ENCODE measurements at places on chromosomes 2 and 18.

DNA sequence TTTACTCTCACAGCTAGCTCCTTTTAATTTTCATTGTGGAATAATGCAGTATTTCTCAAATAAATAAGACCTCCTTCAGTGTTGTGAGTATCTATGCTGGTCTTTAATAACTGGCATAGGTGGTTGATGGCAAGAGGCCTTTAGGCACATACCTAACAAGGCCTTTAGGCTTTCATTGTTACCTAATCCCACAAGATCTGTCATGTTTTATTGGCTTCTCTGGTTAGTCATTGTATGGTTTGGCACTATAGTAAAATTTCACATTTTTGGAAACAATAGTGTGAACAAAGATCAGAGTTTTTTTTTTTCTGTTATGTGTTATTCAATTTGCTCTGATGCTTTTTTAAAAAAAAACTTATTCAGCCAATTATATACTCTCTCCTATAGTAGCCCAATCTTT, 89.8 kb upstream of the NEUROD1 start:
- DNase-seq: no peak

- DNase-seq: no peak
These were observed 42.1 kb downstream of the RAPH1 start for GRCh38 chr2:203492965-203493364.

DNA sequence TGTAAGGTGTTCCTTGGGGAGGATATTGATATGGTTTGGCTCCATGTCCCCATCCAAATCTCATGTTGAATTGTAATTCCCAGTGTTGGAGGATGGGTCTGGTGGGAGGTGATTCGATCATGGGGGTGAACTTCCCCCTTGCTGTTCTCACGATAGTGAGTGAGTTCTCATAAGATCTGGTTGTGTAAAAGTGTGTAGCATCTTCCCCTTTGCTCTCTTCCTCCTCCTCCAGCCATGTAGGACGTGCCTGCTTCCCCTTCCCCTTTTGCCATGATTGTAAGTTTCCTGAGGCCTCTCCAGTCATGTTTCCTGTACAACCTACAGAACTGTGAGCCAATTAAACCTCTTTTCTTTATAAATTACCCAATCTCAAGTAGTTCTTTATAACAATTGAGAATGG, 458.7 kb downstream of the LPIN1 start:
- no peak for DNase-seq

DNA sequence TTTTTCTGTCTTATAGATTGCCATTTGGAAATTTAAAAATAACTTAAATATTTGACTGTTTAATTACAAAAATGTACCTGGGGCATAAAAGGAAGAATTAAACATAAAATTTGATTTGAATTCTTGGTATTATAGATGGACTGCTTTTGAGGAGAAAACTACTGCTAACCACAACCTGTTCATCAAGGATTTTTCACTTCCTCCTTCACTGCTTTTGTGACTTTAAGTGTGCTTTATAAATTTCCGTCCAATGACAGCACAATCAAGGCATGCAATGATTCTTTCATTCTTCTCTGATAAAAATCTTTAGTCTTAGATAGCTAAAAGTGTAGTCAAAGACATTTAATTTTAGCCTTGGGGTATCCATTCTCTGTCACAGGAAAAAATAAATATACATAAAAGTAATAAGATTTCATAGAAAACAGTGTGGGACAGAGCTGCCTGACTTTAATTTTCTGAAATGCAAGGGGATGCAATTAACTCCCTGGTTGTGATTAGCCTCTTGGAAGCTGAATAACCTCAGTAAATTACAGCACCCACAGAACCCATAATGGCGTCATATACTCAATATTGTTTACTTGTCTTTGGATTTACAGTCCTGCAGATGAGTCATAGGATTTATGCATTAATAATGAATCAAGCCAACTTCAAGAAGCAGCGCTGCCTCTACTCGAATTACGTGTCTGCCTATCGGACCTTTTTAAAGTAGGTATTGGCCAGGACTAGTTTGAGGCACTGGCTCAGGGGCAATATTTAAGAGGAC, 587.9 kb downstream of the NRXN1 start:
- no peak for DNase-seq

DNA sequence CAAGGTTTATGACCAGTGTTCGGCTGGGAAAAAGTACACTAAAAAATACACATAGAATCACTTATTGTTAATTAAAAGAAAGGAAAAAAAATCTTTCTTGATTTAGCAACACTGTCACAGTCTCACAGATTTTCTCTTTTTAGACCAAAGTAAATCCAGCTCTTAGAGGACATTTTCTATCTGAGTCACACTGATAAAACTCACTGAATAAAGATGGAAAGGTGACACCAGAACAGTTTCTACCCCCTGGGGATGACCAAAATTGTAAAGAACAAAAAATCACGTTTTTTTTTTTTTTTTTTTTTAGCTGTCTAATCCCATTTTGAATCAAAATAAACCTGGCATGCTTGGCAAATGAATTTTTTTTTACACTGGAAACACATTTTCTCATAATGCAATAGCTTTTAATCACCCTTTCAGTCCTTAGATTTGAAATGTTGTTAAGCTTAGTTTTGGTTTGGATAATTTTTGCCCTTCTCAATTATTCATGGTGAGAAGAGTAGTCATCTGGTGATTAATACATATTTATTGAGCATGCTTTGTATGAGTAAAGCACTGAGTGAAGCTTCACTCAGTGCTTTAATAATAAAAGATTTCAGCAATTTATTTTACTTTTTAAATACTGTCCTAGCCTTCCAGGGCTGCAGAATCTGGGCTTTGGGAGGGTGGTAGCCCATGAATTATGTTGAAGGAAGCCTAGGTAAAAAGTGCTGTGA, 886.3 kb downstream of the SLC4A3 start:
- no peak for DNase-seq

DNA sequence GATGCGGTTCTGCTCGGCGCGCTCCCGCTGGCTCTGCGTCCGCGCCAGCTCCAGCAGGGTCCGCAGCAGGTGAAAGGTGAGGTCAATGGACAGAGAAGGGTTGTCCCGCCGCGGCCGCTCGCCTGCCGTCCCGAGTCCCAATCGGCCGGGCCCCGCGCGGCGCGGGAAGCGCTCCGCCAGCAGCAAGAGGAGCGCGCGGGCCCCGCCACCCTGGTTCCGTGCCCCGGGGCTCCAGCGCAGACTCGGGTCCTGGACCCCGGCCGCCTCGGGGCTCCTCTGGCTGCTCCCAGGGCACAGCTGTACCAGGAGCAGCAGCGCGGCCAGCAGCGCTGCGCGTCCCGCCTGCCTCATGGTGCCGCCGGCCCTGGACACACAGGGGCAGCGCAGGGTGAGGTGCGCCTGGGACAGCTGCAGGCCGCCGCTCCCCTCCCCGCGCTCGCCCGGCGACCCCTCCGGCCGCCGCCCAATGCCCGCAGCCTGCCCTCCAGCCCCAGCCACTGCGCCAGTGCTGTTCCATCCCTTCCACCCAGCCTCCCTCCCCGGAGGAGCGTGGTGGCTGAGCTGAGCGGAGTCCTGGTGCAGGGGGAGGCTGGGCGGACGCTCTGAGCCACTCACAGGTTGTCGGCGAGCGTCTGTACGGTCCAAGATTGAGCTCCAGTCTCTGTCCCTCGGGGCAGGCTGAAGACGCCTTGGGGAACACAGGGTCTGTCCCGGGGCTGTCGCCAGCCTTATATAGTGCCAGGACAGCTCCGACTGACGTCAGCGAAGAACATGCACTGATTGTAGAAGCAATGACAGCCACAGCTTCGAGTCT, 493 bp downstream of the UCN start:
- no peak for DNase-seq

DNA sequence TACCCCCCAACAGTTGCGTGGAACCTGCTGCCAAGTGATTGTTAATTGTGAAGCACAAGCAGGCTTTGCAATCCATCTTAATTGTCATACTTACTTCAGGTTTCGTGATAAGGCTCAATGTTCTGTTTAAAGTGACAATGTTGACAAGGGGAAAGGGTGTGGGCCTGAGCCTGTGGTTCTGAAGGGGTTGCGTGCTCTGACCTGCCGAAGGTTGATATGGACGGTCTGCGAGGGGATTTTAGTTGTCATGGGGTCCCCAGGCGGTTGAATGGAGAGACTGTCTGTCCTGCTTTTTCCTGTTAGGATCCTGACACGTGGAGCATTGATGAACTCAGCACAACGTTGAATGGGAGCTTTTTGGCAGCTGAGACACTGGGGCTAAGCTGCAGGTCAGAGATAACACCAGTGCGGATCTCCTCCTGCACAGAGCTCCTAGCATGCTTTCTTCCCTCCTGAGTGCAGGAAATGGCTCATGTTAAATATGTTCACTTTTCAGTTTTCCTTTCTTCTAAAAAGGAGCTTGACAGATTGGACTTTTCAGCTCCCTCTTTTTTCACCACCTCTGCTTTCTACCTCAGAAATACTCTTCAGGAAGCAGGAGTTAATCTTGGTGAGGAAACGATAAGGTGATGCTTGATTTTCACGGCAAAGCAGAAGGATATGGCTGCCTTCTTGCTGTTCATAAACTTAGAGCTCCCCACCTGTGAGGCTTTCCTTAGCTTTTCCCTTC, 62.9 kb upstream of the ZEB2 start:
- DNase-seq: no peak

DNA sequence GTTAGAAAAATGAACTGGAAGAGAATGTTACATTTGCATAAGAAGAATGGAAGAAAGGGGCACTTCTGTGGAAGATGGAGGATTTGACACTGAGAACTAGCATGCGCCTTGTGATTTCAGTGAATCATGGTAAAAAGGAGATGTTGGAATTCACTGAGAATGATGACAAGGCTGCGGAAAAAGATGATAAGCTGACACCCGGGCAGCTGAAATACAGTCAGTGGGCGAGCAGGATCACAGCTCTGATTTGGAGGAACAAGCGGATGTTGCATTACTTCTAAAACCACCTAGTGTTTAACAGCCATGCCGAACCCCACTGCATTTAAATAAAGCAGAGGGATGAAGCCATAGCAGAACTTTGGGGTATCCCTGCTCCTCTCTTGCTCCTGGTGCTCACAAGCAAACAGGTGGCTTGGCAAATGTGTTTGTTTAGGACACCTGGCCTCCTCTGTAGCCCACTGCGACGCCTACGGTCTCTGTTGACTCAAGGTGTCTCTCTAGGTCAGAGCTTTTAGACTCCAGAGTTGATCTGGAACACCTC, 134.9 kb downstream of the NDUFA10 start:
- DNase-seq: no peak

DNA sequence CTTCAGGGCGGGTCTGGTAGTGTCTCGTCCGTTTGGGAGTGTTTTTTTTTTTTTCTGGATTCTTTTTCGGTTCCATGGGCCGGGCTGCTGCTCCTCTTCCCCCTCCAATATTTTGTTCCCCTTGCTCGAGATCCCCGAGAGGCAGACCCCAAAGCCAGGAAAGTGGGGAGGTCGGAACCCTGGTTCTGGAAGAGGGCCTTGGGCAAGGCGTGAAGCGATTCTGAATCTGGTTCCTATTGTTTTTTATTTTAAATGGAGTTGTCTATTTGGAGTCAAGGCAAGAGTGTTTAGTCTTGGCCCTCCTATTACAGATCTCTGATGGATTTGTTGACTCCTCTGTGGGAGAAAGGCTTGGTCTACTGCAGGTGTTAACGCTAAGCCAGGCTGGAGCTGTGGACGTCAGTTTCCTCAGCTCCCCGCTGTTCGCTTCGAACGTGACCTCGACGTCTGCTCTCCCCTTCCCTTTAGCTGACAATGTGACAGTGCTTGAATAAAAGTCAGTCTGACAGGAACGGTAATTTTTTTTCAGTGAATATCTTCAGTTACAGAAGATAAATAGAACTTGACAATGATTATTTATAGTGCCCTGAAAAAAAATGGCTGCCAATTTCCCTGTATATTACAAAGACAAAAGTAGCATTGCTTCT, 683 bp upstream of the DNAJC27 start:
- DNase-seq: peak; percentile 37

GRCh38 chr18:26710470-26711096, 154.9 kb downstream of the AQP4 start:
- DNase-seq: peak; percentile 10

DNA sequence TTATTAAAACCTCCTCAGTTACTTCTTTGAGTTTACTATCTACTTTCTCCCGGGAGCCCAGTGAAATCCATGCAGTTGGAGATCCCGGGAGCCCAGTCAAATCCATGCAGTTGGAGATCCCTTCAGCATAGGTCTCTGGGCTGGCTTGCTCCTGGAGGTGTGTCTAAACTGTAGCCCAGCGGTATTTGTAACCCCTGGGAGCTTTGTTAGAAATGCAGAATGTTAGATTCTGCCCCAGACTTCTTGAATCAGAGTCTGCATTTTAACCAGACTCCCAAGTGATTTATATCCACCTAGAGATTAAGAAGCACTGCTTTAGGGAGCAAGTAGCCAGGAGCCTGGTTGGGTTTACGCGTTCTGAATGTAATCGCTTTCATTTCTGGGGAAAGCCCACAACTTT, 54.5 kb downstream of the ARHGAP28 start:
- no peak for DNase-seq

- DNase-seq: no peak
These were observed 666.0 kb downstream of the DSC3 start for GRCh38 chr18:30376515-30376914.

GRCh38 chr2:190452433-190452832, 44.3 kb downstream of the MFSD6 start:
- DNase-seq: no peak

- DNase-seq: peak; percentile 37
These were observed 258.3 kb downstream of the PRKCE start for GRCh38 chr2:45909677-45910191.

DNA sequence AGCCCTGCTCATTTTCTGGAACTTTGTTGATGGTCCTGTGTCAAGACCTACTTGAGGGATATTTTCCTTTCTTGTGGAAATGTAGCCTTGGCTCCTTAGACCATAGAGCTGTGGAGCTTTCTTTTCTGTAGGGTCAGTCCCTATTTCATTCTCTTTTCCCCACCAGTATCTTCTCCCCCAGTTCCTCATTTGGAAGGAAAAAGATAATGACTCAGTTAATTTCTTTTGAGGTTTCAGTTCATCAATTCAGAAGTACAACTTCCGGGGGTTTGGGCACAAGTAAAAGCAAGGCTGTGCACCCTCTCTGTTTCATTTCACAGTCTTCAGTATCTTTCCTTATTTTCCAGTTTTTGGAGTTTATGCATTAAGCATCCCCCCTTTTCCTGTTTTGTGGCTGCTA, 70.7 kb downstream of the CDC42EP3 start:
- no peak for DNase-seq

GRCh38 chr18:62576271-62576670, 53.4 kb downstream of the ZCCHC2 start:
- DNase-seq: no peak

GRCh38 chr2:229268626-229269025, 2.5 kb downstream of the PID1 start:
- DNase-seq: no peak

DNA sequence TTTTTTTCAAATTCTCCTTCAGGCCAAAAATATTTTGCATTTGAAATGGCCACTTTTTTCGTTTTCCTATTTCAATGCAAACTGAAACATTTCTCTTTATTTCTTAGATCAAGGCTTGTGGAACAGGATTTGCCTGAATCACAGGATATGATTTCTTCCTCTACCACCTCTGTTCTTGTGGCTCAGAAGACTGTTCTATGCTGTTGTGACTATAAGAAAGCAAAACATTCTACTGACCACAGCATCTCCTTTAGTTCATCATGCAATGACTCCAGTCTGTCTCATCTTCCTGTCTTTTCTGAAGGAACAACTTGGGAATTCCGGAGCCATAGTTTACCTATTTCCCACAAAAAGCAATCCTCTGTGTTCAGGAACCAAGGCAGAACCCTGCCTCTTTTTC, 16.2 kb upstream of the ZNF512 start:
- DNase-seq: no peak

All from SJCRH30 (cell line).